ENCODE measurements at places on chromosomes 2 and 18.

- no peak for DNase-seq
Observed at GRCh38 chr2:205053827-205054410, 508.6 kb downstream of the PARD3B start.

- no peak for DNase-seq
Observed at GRCh38 chr18:3104190-3105054, 91.5 kb upstream of the LPIN2 start.

DNA sequence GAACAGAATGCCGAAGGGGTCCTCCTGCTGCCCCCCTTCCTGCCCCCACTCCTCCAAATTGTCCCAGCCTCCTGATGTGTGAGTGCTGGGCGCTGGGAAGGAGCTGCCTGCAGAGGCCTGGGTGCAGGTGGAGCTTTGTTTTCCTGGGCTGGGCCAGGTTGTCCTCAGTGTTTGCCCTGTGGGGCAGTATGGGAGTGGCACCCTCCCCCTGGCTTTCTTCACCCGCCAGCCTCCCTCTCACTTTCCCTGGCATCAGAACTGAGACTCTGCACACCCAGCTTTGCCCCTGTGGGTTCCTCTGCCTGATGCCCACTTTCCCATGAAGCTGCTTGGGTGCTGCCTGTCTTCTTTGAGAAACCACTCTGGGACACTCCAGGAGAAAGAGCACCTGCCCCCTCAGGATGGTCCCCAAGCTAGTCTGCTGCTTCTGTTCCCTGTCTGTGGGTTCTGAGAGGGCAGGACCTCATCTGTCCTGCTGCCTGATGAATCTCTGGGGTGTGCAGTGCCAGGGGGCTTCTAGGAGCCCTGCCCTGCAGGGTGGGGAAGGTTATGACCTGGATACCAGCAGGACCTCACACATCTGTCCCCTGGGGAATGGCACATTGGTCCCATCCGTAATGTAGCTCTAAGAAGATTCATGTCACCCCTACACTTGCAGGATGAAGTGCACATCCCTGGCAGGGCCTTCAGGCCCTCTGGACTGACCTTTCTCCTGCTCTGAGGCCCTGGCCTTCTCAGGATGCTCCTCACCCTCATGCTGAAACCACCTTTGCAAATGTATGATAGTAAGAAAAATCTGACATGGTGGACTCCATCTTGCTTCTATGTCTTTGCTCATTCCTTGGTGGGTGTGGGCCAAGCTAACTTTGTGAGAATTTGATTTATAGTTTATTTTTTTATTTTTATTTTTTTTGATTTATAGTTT is 146.8 kb upstream of the HS6ST1 start:
- DNase-seq, result no peak

- no peak for DNase-seq
Observed at GRCh38 chr2:197033222-197033621, 106.7 kb upstream of the PGAP1 start.

DNA sequence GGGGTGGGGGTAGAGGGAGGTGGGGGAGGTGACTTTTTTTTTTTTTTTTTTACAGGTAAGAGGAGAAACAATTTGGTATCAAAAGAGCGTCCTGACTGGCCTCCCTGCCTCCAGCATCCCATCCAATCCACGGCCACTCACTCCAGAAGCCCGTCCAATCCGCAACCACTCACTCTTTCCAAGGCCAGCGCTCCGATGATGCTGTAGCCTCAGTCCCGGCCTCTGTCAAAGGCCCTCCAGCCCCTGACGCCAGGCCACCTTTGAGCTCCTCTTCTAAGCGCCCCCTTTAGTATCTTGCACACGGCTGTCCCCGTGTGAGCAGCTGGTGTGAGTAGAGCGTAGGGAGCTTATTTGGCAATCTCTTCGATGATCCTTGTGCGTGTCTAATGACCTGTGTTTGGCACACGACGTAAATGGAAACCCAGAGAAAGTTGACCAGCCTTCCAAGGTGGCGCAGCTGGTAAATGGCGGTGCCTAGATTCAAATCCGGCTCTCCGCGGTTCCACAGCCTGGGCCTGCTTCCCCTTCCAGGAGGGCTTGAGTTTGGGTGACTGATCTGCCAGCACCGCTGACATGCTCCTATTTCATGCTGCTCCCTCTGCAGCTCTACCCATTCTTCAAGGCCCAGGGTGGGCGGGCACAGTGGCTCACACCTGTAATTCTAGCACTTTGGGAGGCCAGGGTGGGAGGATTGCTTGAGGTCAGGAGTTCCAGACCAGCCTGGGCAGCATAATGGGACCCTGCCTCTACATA is 23.8 kb upstream of the PXDN start:
- no peak for DNase-seq

GRCh38 chr2:177397481-177398289 is 5.1 kb downstream of the AGPS start:
- DNase-seq, result no peak

GRCh38 chr2:135974036-135974435 is 11.4 kb downstream of the DARS1 start:
- DNase-seq, result no peak

DNA sequence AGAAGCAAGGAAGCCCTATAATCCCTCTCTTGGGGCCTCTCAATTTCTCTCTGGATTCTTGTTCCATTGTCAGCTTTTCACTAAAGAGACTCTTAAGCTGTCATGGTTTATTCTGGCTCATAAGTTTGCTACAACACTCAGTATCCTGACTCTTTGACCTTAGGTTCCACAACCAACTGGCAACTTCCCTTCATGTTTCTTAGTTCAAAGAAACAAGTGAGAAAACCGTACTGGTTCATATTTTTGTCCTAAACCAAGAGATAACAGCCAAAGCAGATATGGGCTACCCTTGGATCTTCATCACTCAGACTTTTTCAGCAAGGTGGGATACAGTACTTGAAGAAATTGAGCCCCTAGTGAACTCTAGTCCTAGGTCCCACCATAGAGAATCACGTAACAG is 109.9 kb upstream of the CRIM1 start:
- no peak for DNase-seq

GRCh38 chr2:30975156-30975555 is 163.1 kb downstream of the GALNT14 start:
- no peak for DNase-seq

DNA sequence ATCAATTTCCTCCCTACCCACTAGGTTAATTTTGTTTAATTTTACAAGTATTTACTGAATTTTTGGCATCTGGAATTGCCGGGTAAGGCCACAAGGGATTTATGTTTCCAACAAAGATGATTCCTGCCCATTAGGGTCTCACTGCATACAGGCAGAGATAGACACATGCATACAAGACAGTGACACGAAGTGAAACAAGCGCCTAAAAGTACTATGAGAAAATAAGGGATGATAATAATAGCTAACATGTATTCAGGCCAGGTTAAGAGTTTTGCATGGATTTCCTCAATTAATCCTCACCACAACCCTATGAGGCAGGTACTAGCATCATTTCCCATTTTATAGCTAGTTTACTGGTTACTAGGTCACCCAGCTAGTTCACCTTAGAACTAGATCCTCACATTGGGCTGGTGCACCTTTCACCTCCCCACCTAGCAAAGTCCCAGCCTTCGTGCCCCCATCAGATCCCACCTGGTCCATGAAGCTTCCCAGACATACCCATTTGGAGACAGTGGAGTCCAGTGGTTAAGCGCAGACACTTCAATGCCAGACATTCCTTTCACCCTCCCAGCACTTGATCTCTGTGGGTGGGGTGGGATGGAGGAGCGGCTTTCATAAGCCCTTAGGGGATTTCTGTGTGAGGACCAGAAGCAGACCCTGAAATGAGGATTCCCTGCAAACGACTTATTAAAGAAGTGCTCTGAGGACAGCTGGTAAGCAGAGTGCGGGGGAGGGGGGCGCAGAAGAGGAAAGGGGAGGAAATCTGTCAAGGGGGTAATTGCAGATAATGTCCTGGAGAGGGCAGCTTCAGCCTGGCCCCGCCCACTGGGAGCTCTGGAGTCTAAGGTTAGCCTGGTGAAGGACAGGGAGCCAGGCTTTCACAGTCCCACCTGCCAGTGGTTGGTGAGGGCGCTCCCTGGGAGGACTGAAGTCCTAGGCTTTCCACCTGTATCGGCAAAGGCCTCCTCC is 5.8 kb upstream of the DGUOK start:
- DNase-seq, result no peak

GRCh38 chr2:40809156-40809555 is 357.3 kb upstream of the SLC8A1 start:
- DNase-seq, result no peak

DNA sequence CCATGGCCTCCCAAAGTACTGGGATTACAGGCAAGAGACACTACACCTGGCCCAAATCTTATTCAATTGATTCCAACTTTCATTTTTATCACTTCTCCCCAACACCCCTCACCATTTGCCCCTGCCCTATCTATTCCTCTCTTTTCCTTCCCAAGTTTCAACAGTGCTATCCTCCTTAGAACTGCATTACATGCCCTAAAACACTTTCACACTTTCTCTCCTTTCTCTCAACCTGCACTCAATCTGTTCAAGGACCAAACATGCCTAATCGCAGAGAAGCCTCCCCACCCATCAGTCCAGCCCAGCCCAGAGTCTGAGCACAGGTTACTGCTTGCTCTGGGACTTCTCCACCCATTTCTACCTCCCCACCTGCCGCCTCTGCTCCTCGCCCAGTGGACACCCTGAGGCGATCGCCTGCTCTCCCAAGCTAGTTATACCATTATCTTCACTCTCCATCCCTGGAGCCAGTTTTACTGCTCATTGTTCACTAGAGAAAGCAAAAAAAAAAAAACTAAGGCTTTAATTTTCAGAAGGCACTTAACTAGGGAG is 23.7 kb upstream of the DSG1 start:
- DNase-seq, result no peak

DNA sequence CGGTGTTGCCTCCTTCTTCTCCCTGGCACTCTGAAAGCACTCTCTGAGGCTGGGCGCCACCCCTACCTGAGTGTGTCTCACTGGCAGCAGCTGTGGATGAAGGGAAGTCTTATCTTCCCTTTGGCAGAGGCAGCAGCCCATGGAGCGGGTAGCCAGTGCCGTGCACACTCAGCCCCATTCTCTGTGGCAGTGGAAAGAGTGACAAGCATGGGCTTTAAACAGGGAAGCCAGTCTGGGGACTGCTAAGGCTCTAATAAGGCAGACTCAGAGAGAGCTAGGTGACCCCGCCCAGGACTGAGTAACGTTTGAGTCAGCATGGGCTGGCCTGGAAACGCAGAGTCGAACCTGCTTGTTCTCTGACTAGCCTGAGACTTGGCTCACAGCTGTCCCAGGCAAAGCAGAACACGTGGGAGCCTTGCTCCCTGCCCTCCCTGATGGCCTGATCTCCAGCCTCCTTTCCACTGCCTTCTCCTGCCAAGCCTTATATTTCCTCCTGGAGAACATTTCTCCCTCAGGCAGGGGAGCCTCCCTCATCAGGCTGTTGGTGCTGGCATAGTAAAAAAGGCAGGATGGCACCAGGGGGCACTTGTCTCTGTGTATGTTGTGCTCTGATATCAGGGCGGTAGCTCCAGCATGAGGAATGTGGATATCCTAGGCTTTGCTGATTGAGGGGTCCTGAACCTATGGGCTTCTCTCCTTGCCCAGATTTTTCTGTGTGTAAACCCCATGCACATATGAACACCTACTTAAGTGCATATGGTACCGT is 93.9 kb upstream of the LGALSL start:
- no peak for DNase-seq

DNA sequence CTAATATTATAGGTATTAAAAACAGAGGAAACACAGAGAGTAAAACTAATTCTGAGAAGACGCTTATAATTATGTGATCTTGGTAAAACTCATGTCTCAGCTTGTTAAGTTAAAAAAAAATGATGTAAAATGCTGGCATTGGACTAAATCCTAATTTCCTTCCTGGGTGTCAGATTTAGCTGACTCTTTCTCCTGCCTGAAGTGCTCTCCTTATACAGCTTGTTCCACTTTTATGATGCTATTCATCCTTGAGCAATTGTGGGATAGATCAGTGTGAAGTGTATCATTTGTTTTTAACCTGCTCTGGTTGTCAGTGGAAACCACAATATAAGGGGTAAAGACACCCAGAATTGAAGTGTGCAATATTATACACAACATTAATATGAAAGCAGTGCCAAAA is 84.9 kb downstream of the EFEMP1 start:
- DNase-seq, result no peak

GRCh38 chr2:69177785-69178636 is 165.0 kb downstream of the ANTXR1 start:
- DNase-seq, result no peak

DNA sequence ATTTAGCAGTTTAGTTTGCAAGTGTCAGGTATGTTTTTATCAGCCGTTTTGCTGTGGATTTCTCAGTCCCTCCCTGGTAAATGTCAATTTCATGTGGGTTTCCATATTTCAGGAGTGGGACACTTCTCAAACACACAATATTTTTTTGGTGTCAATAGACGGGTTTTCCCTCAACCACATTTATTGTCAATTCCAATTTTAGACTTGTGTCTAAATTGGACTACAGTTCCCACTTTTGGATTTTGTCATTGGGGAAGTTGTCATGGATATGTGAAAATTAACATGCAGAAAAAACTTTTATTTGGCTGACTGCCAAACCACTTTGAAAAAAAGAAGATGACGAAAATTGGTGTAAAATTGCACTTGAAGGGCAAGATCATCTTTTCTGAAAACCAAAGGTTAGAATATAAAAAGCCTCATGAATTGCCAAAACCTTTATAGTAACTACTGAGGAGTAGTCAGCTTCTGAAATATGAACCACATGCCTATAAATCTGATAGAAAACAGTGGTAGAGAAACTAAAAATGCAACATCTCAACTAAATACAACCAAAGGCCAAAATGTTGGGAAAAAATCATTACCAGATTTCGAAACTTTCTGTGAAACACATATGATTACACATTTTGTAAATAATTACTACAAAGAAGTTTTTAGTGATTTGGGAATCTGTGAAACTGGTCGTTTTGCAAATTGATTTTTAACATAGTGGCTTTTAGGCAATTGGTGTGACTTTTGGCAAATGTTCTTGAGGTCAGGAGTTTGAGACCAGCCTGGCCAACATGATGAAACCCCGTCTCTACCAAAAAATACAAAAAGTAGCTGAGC is 106.4 kb downstream of the BCL2L11 start:
- DNase-seq, result no peak

GRCh38 chr2:234203135-234203984 is 152.9 kb downstream of the SPP2 start:
- no peak for DNase-seq

DNA sequence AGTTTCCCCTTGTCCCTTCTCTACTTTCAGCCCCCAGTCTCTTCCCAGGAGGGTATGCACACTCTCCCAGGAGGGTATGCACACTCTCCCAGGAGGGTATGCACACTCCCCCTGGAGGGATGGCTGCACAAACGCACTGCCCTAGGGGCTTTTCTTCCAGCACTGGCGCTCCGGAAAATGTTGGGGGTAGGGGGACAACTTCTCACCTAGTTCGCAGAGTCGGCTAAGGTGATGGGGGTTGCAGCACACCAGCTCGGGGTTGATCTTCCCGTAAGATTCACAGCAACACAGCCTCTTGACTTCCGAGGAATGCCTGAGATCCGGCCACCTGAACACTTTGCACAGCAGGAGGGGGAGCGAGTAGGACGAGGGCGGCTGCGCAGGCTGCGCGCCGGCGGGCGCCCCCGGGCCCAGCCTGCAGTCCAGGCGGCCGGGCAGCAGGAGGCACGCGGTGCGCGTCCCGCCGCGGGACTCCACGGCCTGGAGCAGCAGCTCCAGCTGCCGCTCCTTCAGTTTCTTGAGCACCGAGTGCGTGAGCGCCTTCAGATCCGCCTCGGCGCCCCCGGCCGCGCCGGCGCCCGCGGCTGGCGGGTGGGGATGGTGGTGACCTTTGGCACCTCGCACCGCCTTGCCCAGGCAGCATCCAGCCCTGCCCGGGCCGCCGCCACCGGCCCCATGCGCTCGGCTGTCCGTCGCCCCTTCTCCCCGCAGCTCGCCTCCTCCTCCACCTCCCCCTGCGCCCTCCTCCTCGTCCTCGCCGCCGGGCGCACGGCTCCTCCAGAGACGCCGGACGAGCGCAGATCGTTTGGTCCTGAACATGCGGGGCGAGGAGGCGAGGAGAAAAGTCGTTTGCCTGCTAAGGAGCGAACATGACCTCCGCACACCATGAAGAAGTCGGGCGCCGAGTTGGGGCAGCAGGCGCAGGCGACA is 894 bp downstream of the SMAD7 start:
- DNase-seq, result no peak

Measured in stimulated activated CD8-positive, alpha-beta memory T cell treated with anti-CD3 and anti-CD28 coated beads, Interleukin-7, amount 100 ng/mL, for 1 hour (primary cell).